D721Med (cell line): ENCODE measurements at places on chromosomes 12 and 14.

DNA sequence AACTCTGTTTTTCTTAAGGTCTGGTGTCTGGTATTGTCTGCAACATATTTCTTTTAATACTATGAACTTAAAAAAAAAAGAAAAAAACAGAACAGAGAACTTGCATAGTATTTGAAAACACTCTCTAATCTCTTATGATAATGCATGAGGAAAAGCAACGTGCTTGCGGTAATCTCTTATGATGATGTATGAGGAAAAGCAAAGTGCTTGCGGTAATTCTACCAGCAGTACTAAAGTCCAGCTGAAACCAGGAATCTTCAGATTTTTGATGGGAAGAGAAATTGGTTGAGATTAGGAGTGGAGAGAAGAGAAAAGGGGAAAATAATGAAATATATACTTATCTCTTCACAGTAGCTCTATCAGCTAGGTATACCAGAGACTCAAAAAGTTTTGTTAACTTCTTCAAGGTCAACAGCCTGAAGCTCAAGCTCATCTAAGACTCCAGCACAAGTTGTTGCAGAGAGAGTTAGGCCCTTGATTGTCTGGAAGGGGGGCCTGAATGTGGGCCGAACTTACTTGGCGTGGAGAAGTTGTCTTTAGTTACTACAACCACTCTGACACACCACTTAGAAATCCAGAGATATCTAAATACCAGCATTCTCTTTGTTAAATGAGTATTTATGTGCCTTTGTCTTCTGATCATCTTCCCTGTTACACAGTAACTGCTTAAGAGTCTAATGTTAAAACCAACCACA lies 240.4 kb downstream of the PRKD1 start:
- DNase-seq = no peak

GRCh38 chr14:71190770-71191374 lies 283.6 kb downstream of the PCNX1 start:
- no peak for DNase-seq

DNA sequence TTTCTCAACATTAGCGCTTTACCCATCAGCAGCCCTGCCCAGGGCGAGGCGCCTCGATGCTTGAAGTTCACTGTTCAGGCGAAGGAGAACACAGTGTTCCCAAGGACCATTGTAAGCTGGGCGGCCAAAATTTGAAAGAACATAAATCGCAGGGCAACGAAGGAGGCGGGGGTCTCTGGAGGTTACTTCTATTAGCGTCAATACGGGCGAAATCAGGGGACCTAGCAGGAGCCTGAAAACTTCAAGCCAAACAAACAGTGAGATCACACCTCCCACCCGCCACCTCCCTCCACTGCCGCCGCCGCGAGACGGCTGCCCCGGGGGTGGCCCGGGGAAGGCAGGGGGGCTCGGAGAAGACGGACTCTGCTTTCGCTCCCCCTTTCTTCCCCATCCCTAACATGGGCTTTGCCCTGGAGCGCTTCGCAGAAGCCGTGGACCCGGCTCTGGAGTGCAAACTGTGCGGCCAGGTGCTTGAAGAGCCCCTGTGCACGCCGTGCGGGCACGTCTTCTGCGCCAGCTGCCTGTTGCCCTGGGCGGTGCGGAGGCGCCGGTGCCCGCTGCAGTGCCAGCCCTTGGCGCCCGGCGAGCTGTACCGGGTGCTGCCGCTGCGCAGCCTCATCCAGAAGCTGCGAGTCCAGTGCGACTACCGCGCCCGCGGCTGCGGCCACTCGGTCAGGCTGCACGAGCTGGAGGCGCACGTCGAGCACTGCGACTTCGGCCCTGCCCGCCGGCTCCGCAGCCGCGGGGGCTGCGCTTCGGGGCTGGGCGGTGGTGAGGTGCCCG lies at the start of gene PDZRN4:
PDZRN4 (plus strand) TSS at position 263 of the 783 bp plus-strand sequence.
- DNase-seq = no peak

- no peak for DNase-seq
Measured at GRCh38 chr14:106058342-106058741, 532.0 kb downstream of the TMEM121 start.
